PC-9 (cell line): ENCODE measurements at places on chromosomes 11 and 22.

DNA sequence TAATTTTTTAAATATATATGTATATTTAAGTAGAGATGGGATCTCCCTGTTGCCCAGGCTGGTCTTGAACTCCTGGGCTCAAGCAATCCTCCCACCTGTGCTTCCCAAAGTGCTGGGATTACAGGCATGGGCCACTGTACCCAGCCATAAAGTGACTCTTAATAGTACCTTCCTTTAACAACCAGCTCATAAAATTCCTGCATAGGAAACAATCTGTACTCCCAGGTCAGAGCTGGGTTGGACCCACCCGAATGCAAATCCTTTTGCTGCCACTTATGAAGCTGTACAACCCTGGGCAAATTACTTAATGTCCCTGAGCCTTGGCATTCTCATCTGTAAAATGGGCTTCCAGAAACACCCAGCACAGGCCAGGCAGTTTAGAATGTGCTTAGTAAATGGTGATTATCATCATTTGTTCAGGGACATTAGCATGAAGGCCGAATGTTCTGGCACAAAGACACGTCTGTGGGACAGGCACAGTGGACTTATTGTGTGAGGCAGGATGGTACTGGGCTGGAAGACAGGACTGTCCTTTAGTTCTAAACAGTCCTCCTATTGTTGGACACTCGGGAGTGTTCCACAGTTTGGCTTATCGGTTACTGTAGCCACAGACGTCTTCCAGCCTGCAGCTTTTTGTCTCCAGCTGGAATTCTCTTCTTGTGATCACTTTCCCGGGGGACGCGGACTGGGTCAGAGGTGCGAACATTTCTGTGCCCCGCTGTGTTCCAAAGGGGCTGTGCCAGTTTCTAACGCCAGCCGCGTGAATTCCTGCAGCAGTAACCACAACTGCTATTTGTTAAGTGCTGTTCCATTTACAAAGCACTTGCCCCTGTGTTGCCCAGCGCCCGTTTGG lies 6.0 kb downstream of the PDXP start:
- peak; percentile 32 for DNase-seq

GRCh38 chr11:66491315-66491935 lies 11.2 kb downstream of the DPP3 start:
- no peak for DNase-seq

- peak; percentile 8 for DNase-seq
Measured at GRCh38 chr11:33731723-33732531, 4.3 kb downstream of the CD59 start.

DNA sequence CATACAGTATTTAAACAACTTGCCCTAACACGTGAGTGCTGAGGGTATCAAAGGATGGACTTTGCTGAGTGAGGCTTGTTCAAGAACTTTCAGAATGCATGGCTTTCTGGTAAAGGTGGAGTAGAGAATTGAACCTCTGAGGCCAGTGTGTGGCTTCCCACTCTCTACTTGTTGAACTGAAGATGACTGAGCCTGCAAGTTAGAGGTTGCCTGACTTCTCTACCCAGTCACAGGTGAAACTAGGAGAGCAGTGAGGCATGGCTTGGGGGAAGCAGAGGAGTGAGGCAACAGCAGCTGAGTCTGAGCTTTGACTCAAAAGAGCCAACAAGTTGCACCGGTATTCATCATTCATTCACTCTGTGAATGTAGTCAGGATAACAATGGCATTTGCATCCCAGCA lies 256.4 kb upstream of the SESN3 start:
- DNase-seq = no peak

- no peak for DNase-seq
Measured at GRCh38 chr11:40118780-40119179, 1340.7 kb downstream of the LRRC4C start.
